AML-193 (cell line): ENCODE measurements at places on chromosomes 2 and 18.
A peak's percentile ranks its signal among the peaks of the same experiment; 100 is the strongest.

- DNase-seq: no peak
Observed at GRCh38 chr2:43224131-43224570, 2.3 kb downstream of the ZFP36L2 start.

DNA sequence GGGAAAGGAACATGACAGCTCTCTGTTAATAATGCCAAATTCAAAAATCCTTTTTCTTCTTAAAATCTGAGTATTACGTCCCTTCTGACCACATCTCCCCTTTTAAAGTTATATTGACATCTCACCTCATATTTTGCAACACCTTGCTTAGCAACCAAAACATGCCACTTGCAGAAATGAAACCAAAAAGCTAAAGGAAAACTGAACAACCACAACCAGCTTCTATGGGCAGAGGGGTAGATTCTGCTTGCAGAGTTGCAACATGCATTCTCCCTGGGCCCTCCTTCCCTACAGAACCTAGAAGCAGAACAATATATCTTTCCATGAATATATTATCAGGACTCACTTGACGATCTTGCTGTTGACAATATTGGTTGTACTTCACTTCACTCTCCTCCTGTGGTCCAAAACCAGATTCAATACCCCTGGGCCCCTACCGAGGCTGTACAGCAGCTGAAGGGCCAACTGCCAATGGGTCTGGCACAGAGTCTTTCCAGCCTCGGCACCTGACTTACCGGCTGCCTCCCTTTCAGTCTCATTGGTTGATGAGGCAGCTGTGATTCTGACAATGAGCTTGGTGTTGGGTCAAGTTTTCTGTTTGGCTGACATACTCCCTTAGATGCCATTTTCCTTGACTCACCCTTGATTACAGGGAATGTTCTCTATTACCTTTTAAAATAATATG, 616.6 kb downstream of the ZEB2 start:
- DNase-seq: no peak

- DNase-seq: no peak
Observed at GRCh38 chr18:73318739-73319479, 451.1 kb upstream of the NETO1 start.

- DNase-seq: peak; percentile 7
Observed at GRCh38 chr18:48711651-48712486, 173.0 kb downstream of the CTIF start.

- DNase-seq: no peak
Observed at GRCh38 chr18:64519201-64519600, 370.3 kb upstream of the LINC00305 start.

- DNase-seq: no peak
Observed at GRCh38 chr2:122478117-122478516, 722.7 kb downstream of the TSN start.

- DNase-seq: no peak
Observed at GRCh38 chr2:28135799-28136198, 245.3 kb downstream of the BABAM2 start.

DNA sequence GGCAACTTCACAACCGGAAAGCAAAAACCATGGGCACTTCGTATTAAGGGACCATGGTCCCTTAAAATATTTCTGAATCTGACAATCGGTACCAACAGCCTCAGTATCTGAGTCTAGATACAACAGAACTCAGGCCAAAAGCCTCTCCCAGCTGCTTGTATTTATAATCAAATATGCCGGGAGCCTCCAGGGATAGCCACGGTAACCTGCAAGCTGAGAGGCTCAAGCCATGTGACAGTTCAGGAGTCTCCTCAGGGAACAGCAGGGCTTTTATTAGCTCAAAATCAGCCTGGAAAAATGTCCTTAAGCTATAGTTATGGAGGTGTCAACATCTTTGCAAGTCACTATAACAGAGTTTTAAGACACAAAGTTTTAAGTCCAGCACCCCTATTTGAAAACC, 352.8 kb upstream of the GYPC start:
- DNase-seq: no peak

DNA sequence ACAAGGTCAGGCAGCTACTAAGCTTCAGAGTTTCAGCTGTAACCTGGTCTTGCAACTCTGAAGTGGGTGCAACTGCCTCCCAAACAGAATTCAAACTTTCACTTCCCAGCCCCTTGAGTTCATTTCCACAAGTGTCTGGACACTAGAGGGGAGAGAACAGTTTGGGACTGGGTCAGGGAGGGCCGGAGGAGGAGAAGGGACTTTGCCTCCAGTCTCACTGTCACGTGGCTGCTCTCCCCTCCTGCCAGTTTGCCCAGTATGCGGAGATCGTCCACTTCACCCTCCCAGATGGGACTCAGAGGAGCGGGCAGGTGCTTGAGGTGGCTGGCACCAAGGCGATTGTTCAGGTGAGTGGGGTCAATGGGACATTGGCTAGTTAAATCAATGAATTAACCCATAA, 20.6 kb upstream of the ANKRD53 start:
- DNase-seq: no peak

GRCh38 chr2:107525406-107525805, 301.3 kb upstream of the RGPD4 start:
- no peak for DNase-seq

GRCh38 chr2:217930761-217931563, 71.8 kb downstream of the TNS1 start:
- DNase-seq: no peak

DNA sequence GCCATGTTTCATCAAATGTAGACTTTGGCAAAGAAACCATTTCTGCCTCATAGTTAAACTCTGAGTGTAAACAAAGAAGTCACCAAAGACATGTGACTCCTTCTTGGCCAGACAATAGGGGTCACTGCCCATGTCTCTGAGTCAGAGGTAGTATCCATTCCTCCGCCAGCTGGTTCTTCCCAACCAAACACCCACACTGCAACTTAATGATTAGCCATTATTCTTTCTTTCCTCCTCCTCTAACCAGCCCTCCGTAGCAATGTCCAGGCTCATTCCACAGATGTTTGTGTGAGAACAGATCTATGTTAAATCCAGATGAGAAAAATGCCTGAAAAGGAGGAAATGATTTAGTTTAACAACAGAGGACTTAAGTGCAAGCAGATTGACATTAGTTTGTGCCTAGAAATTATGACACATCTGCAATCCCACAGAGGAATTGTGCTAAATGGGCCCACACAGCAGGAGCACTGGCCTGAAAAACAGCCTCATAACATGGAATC, 127.9 kb upstream of the SH3BP4 start:
- DNase-seq: no peak

GRCh38 chr2:55958756-55959155, 35.2 kb upstream of the EFEMP1 start:
- DNase-seq: no peak

- DNase-seq: no peak
Observed at GRCh38 chr2:78592491-78592890, 433.0 kb upstream of the REG3G start.

DNA sequence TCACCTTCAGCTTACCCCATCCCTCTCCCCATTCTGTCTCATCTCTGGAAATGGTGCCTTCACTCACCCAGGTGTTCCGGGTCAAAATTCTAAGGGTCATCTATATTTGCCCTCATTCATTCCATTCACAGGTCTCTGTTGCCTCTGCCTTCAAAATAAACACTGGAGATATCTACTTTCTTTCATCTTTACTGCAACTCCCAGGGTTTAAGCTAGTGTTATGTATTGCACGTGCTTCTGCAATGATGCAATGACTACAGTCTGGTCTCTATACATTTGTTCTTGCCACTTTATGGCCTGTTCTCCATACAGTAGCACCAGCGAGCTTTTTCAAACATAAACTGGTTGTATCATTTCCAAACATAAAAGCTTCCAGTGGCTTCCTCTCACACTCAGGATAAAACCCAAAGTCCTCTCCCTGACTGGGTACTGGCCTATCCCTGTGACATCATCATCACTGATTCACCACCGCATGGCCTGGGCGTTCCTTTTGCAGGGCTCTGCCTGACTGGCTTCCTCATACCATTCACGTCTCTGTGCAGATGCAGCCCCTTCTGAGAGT, 14.3 kb downstream of the DSG2 start:
- no peak for DNase-seq

GRCh38 chr18:60493066-60493465, 120.5 kb upstream of the MC4R start:
- no peak for DNase-seq

GRCh38 chr2:26269571-26270158, 24.9 kb downstream of the HADHB start:
- no peak for DNase-seq

- DNase-seq: no peak
Observed at GRCh38 chr2:152647552-152647951, 69.7 kb downstream of the PRPF40A start.

DNA sequence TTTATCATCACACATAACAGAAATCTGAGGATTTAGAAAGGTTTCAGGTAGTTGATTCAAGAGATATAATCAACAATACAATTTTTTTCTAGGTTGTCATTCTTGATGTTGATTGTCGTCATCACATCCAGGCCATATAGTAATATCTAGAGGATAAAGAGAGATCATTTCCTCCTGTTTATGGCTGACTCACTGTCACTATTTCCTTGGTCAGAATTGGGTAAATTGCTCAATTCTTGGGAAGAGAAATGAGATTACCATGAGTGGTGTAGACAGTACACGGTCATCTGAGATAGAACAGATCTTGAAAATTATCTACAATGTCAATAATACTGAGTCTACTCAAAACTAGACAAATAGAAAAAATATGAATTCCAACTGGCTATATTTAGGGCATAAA, 78.8 kb downstream of the ZNF804A start:
- no peak for DNase-seq

DNA sequence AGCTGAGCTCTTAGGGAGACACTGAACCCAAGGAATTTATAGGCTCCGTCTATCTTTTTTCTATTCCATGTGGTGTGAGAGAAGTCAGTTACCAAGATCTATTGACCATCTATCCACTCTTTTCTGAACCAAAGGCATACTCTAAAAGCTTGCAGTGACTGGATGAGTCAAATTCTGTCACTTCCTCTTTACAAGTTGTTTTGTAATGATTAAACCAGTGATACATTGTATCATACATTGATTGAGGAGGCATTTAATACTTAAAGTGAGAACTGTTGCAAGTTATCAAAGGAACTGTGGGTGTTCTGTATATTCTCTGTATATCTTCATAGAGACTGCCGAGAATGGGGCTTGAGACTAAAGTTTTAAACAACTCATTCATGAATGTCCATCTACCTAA, 188.8 kb downstream of the CAMKMT start:
- DNase-seq: peak; percentile 28

GRCh38 chr2:96541398-96542152, 5.0 kb downstream of the ARID5A start:
- DNase-seq: no peak

DNA sequence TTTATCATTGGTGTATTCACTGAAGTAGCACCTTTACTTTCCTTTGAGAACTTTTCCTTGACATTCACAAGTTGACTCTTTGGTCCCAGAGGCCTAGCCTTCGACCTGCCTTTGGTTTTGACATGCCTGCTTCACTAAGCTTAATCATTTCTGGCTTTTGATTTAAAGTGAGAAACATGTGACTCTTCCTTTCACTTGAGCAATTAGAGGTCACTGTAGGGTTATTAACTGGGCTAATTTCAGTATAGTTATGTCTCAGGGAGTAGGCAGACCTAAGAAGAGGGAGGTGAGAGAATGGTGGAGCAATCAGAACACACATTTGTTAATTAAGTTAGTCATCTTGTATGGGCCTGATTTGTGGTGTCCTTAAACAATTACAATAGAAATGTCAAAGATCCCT, 1040.7 kb upstream of the SLC39A10 start:
- no peak for DNase-seq

- DNase-seq: no peak
Observed at GRCh38 chr2:46421361-46421760, 58.0 kb upstream of the TMEM247 start.

DNA sequence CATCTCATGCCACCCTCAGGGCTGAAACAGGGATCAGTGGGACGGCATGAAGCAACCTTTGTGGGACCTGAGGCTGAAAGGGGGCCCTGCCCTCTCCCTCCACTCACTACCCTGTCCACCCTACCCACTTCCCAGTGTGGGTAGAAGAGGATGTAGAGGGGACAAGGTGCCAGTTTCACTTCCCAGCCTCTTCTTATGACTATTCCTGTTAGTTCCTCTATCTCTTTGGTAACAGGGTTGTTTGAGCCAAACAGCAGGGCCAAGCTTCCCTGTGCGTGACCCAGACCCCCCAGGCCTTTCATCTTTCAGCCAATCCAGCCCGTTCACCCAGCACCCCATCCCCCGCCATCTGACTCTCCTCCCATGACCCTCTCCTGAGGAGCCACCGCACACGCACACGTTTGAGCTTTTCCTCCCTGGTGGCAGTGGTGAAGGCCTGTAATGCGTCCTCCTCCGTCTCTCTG, 82.3 kb downstream of the STPG4 start:
- DNase-seq: no peak

DNA sequence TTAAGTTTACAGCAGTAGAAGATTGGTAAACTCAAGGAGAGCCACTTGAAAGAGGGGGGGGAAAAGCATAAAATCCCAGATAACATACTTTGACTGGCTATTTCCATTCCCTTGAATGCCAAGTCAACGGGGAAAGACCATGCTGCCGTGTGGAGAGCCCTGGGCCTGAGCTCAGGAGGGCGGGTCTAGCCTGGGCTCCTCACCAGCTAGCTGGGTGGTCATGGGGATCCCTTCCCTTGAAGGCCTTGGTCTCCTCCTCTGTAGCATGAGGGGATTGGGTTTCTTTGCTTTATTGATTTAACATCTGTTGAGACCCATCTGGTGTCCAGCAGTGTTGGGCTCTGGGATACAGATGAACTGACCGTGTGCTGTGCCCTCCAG, 35.0 kb downstream of the TEX51 start:
- no peak for DNase-seq

DNA sequence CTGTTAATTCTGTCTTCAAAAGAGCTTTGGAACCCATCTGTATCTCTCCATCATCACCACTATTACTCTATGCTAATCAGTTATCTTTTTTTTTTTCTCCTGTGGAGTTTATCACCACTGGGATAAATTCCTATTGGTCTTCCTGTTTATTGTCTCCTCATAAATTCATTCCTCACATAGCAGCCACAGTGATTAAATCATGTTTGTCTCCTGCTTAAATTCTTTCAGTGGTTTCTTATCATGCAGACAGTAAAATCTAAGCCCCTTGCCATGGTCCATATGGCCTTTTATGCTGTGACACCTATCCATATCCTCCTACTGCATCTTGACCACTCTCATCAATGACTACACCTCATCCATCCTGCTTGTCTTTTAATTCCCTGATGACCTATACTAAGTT, 239.8 kb upstream of the ZEB2 start:
- DNase-seq: no peak

DNA sequence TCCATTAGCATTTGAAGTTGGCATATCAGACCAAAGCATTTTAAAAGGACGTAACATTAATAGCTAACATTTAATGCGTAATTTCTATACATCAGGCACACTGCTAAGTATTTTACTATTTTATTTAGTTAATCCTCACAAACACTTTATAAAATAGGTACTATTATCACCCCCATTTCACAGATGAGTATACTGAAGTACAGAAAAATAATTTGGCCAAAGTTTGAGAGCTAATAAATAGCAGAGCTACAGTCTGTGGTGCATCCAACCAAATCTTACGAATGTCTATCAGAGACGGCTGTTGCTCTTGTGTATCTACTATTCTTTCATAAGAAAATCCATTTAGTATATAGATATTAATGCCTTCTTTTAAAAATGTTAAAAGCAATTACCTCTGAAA, 11.9 kb downstream of the TYW5 start:
- no peak for DNase-seq

- DNase-seq: peak; percentile 95
Observed at GRCh38 chr18:13137670-13138419, 80.7 kb upstream of the LDLRAD4 start.
